Transverse colon (tissue), 4 donors: ENCODE measurements at places on chromosomes 2 and 18. TPM values are rescaled to one million over a fixed set of nuclear protein-coding genes. Genes with fewer than 3 reads are reported as not detected.

- H3K27me3 ChIP-seq: no peaks in the 10 kb centered on the region
- no peak for DNase-seq
- H3K27ac ChIP-seq: no peak overlapping the region
- no peak overlapping the region for H3K4me3 ChIP-seq
- H3K4me1 ChIP-seq: no peaks in the 10 kb centered on the region
- no peaks in the 10 kb centered on the region for H3K36me3 ChIP-seq
Measured at GRCh38 chr2:184113696-184114403, 484.5 kb upstream of the ZNF804A start.

DNA sequence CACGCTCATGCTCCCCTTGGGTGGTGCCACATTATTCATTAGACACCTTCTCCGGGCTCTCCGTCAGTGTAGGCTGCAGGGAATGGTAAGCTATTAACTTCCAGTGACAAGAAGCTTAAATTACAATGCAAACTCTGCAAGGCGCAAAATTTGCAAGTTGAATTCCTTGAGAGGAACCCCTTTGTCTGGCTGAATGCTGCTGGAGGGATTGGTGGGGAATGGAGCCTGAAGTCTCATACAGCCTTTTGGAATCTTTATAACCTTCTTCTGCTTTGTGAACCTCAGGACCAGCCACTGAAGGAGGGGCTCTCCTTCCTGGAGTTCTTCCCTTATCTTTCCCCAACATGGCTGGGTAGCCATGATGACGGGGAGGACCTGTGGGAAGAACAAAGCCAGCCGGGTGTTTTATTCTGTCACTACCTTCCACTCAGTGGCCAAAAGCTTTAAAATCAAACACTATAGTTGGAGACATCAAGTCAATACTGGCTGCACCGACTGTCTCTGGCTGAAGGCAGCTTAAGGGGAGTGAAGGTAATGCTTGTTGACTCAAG, 220.9 kb upstream of the EPHA4 start:
- no peak overlapping the region for H3K27ac ChIP-seq
- H3K36me3 ChIP-seq: no peaks in the 10 kb centered on the region
- no peaks in the 10 kb centered on the region for H3K27me3 ChIP-seq
- H3K4me3 ChIP-seq: no peak overlapping the region

Gene SERPINB11
- total RNA-seq: not detected

Gene PARD3B
- 43.0 TPM for total RNA-seq

Gene MOGAT1
- total RNA-seq: not detected

Gene MBD1
- 65.1 TPM for total RNA-seq
